ENCODE measurements at places on chromosomes 6 and 20.

DNA sequence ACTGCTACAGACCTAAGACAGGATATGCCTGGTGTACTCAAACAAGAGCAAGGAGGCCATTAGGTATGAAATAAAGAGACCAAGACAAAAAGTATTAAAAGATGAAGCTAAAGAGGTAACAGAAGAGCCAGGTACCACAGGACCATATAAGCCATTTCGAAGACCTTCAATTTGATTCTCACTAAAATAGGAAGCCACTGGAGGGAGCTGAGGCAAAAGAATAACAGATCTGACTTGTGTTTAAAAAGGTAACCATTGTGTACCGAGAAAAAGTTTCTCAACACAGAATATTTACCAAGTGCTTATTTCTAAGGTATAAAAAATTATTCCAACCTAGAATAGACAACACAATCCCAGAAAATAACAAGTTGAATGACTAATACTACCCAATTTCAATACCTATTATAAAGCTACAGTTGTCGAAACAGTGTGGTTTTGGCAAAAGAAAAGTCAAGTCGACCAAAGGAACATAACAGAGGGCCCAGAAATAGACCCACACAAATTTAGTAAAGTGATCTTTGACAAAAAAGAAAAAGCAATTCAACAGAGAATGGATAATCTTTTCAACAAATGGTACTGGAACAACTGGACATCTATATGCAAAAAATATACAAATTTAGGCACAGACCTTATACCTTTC lies 125.3 kb upstream of the DST start:
- DNase-seq: no peak

DNA sequence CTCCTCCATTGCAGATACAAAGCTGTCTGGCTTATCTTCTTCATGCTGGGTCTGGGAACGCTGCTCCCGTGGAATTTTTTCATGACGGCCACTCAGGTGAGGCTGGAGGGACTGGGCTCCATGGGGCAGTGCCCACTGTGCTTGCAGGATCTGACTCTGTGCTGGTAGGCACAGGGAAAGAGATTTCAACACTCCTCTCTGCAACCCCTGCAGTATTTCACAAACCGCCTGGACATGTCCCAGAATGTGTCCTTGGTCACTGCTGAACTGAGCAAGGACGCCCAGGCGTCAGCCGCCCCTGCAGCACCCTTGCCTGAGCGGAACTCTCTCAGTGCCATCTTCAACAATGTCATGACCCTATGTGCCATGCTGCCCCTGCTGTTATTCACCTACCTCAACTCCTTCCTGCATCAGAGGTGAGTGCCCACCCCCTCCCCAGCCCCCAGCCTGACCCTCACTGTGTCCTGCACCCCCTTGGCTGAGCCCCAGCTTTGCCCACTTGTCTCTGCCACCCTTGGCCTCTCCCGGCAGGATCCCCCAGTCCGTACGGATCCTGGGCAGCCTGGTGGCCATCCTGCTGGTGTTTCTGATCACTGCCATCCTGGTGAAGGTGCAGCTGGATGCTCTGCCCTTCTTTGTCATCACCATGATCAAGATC lies 6.1 kb downstream of the SLC29A1 start:
- DNase-seq: no peak

DNA sequence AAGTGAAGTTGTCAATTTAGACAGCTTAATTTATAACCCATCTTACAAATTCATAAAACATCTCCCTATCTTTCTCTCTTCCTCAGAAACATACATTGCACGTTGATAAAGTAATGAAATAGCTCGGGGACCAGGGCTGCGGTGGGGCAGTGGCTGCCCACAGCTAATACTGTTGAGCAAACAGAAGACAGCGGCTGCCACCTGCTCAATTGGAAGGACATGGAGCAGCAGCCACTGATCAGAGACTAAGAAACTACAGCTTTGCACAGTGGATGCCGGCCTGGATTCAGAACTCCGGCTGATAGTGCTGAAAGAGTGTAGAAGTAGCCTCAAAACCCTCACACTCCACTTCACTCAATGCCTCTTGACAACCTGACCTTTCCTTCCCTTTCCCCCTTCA lies 157.9 kb upstream of the PDE10A start:
- no peak for DNase-seq

- DNase-seq: no peak
These were observed 31.9 kb upstream of the ZNF217 start for GRCh38 chr20:53625311-53626129.

DNA sequence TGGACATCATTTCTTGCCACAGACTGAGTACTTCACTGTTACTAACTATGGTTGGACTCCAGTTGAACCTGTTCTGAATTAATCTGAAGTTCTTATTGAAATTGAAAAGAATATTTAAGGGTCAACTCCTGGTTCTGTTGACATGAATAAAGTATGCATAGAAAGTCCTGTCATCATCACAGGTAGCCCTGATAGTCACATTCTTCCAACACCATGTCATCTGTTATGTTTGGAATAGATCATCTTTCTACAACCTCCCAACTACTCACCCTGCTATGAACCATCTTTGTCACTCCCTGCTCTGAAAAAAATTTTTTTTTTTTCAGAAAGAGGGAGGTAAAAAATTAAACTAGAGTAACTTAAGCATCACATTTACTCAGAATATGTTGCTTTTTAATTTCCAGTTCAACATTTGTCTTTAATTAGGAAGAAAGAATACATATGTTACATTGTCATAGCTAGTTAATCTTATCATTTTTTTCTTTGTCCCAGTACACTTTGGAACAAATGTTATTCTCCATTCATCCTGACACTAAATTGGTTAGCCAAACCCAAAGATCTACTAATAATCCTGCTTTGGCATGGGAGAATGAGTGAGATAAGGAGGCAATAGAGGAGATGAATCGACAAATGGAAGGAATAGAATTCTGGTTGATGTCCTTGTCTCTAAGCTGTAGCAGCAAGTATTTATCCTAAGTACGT lies 775.1 kb upstream of the NRSN1 start:
- DNase-seq: no peak

DNA sequence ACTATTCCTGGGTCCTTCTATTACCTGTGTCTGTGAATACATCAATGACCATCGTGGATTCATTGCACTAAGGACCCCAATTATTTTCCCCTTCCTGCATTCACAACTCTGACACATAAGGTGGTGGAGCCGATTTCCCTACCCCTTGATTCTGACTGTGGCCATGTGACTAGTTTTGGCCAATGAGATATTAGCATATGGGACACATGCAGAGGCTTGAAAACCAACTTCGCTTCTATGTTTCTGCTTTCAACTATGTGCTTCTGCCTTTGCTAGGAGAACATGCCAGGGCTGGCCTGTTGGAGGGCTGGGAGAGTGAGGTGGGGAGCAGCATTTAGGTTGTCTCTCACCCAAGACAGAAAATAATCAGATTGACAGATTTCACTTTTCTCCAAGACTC lies 483.1 kb upstream of the JAG1 start:
- no peak for DNase-seq

DNA sequence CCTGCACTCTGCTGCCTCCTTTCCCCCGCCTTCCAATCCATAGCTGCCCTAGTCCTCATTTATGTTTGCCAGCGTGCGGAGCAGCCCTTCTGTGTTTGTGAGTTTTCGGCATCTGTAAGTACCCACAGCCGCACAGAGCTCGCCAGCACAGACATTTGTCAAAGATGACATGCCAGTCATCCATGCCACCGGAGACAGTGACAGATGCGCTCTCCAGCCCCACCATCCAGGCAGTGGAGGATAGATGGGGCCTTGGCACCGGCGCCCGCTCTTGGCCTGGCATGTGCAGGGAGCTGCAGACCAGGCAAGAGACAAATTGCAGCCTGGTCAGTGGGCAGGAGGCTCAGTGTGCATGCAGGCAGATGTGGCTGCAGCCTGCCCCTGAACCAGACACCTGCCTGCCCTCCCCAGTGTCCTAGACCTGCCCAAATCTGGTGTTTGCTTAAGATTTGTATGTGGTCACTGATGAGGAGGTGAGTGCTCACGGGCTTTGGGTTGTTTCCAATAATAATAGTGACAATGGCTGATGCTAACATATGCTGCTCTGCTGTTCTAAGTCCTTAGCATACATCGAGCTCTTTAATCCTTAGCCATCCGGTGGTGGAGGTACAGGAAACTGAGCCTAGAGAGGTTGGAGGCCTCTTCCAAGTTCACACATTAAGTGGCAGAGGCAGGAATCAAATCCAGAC lies 78.1 kb downstream of the UNC5CL start:
- no peak for DNase-seq

GRCh38 chr6:45710304-45710821 lies 305.3 kb downstream of the CLIC5 start:
- DNase-seq: peak; percentile 36

DNA sequence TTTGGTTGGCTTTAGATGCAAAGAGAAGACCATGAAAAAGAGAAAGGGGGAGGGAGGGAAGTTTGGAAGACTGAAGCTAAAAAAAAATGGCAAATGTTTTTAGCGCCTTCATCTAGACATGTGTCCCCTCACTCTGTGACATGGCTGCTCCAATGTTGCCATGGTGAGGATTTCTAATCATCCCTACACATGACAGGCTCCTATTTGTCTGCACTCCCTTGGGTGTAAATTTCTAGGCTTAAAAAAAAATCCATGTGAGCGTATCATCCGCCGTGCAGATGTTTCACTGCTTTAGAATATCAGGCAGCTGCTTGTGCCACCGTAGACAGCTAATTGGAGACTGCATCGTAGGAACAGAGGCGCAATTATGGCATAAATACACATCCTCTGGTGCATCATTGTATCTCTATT lies 761.1 kb upstream of the MMS22L start:
- no peak for DNase-seq

- DNase-seq: no peak
These were observed 28.9 kb upstream of the ANKEF1 start for GRCh38 chr20:10005885-10006284.

GRCh38 chr6:163904186-163904585 lies 489.7 kb downstream of the QKI start:
- no peak for DNase-seq
